ENCODE measurements at places on chromosomes 4 and X.

GRCh38 chrX:14506866-14507265, 22.5 kb upstream of the GLRA2 start:
- no peak for DNase-seq

DNA sequence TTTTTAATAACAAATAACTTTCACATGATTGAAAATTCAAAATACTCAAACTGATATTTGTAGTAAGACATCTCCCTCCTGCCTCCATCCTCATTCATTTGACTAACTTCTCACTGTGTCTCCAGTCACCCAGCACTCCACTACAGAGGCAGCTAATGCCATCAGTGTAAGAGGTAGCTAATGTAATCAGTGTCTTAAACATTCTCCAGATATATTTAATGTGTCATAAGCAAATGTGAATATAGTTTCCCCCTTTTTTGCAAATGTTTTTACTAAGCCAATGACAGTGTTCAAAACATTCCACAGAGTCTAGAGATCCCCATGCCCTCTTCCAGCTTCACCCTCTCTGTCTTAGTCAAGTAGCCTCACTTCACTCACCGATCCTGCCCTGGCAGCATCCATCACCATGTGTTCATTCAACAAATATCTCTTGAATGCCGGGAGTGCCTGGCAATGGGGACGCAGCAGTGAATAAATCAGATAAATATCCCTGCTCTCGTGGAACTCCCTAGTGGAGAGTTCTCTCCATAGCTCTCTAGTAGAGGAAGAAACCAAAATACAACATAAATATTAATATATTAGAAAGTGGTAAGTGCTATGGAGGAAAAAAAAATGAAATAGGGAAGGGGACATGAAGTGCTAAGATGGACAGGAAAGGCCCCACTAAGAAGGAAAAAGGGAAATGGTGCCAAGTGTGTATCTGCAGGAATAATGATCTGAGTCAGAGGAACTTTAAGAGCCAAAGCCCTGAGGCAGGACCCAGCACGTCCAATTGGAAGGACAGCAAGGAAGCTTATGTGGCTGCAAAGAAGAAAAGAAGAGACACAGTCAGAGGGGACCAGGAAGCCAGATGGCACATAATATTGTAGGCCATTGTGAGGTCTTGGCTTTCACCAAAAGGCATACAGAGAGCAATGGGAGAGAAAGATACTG, 18.7 kb downstream of the SCFD2 start:
- DNase-seq = no peak

GRCh38 chr4:18025288-18025687, 3.7 kb upstream of the LCORL start:
- no peak for DNase-seq

GRCh38 chr4:40916880-40917279, 167.1 kb downstream of the NSUN7 start:
- DNase-seq = peak; percentile 52

DNA sequence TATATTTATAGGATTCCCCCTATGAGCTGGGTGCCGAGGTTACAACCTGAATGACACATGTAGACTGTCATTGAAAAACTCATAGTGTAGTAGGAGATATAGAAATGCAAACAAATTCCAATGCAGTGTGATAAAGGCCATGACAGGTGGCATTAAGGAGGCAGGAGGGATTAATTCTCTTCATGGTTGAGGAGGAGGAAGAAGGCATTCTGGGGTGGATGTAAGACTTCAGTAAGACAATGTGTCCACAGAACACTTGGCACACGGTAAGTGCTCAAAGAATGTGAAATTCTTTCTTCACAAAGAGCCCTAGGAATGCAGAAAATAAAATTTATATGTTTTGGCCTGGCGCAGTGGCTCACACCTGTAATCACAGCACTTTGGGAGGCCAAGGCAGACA, 136.5 kb downstream of the RBM47 start:
- DNase-seq = no peak

- DNase-seq = no peak
Measured at GRCh38 chr4:123127875-123128274, 205.5 kb upstream of the NUDT6 start.

DNA sequence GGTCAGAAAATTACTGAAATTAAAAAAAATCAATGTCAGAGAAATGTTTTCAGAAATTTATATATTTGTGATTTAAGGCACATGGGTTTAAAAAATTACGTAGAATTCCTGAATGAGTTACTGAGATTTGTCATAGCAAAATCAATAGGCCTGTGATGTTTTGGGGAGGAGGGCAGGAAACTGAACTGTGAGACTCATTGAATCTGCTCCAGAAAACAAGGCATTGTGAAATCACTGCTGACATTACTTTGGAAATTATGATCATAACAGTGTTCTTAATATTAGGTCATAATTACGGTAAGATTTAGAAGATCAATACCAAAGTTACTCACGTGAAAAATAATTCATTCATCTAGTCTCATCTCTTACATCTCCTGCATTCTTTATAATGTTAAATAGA, 5.3 kb downstream of the FGF5 start:
- DNase-seq = no peak

DNA sequence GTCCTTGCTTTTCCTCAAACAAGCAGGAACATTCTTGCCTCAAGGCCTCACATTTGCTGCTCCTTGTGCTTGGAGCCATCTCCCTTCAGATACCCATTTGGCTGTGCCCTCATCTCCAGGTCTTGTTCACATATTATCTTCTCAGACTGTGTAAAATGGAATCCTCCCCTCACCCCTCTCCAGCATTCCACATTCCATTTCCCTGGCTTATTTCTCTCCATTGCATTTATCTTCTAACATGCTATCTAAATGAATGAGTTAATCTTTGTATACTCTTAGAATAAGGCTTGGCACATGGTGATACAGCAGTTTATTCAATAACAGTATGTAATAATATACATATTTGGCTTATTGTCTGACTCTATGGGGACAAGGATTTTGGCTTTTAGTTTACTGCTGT, 8.8 kb upstream of the GALNT7 start:
- no peak for DNase-seq

DNA sequence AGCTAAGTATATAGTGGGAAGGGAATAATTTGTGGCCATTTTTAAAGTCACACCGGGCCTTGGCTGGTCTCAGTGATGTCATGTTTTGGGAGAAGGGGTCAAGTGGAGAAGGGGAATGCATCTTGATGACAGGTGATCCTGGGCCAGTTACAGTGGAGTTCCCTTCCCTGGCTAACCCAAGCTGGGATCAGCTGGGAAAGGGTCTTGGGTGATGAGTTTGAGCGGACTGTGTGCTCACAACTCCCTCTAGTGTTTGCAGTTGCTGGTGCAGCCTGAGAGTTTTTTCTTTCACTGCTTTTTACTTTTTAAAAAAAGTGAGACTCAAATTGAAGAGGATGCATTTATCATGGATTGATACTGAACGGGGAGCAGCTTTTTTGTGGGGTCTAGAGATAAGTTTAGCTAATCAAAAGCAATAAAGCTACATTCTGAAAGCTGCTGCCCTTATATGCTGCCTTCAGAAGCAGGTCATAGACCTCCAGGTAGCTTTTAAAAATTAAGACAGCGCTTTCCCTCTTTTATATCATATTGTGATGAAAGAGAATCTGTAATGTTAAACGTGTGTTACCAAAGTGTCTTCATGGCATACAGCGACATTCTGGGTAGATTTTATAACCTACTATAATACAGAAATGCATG, 164.7 kb downstream of the DCLK2 start:
- DNase-seq = peak; percentile 3

- no peak for DNase-seq
Measured at GRCh38 chr4:154954117-154954516, 173.0 kb downstream of the RBM46 start.

DNA sequence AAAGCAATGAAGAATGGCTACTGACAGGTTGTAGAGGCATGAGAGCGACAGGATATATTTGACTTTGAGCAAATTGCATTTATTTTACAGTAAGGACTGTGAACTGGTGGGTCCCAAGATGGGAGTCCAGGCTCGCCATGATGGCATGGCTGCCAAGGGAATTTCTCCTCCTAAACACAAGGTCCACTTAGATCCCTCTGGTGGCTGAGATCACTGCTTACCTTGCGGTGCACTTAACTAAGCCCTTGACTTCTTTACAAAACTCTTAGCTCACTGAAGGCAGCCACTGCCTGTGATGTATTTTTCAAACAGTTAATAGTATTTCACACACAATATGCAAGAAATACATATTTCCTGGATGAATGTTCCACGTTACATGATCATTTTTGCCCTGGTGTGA, 50.3 kb upstream of the SORBS2 start:
- no peak for DNase-seq

GRCh38 chr4:179803857-179804256, 2361.6 kb upstream of the AGA start:
- DNase-seq = no peak

DNA sequence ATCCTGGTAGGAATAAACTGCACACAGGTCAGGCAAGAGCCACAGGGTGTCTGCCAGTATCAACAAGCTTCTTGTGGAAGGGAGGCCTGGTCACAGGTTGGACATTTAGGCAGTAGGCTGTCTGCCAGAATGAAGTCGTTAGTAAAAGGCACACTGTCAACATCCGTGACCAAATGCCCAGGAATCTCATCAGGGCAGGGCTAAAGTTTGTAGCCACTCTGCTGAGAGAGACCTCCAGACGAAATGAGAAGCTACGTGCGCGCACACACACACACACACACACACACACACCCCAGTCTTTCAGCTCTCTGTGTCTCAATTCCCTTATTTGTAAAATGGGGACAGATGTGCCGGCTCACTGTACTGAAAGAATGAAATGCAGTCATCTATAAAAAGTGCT, 408.7 kb upstream of the ZFP42 start:
- no peak for DNase-seq

DNA sequence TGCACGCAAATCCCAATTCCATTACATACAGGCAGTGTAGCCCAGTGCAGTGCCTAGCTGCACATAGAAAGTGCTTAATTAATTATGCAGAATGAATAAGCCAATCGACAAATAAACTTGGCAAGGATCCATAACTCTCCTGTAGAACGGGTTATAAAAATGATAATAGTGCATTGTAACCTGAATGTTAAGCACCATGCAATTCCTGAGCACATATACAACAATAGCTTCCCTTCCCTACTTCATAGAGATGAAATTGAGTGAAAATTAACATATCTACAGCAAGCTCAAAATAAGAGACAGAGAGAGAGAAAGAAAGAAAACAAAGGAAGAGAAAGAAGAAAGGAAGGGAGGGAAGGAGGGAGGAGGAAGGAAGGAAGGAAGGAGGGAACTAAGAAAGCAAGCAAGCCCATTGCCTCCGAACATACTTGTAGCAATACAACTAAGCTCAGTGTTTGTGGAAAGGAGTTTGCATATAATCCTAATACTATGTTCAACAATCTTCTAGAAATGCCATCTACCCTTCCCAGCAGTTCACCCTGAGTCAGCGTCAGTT, 1074.0 kb upstream of the LCORL start:
- no peak for DNase-seq

DNA sequence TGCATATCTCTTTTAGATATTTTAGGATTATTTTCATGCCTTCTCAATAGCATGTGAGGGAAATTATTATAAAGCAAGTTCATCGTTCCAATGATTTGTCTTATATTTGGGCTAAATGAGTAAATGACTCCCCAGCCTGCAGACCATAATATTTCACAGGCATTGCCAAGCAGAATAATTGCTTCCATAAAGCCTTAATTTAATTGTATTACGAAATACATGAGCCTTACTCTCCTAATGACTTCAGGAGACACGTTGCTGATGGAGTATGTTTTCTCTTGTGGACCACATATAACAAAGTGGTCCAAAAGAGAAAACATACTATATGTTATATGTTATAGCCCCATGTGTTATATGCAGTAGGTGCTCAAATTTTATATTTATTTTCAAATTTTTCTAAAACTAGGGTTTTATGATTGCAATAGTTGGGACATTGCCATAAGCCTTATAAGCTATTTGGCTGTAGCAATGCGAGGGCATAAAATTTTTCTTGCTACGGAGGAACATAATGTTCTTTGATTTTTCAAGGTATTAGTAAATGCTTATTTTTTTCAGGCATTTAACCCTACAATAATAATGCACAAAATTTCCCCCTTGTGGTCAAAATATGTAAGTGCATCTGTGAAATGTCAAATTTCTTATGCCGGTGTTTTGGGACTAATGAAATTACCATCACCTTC, 26.2 kb upstream of the TMPRSS11D start:
- no peak for DNase-seq

- DNase-seq = no peak
Measured at GRCh38 chr4:75126058-75126457, 193.1 kb downstream of the PARM1 start.

DNA sequence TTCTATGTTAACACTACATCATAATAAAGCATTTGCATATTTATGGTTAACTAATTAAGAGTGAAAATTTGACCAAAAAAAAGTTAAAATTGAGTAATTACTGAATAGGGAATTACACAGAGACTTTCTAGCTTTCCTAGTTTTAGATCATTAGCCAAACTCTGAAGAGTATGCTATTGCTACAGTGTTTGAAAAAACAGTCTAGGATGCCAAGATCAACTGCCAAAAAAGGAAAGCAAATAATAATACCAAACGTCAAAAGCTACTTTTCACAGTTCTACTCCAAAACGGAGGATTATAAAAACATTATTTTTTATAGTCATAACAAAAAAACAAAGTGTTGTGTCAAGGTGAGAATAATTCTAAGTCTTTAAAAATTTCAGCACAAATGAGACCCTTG, 359.8 kb upstream of the CTSO start:
- no peak for DNase-seq

GRCh38 chrX:11944501-11944900, 186.5 kb downstream of the MSL3 start:
- DNase-seq = no peak

- DNase-seq = no peak
Measured at GRCh38 chr4:94814237-94814636, 56.5 kb downstream of the BMPR1B start.

GRCh38 chr4:141686879-141687278, 50.5 kb downstream of the IL15 start:
- no peak for DNase-seq

- peak; percentile 65 for DNase-seq
Measured at GRCh38 chr4:153488006-153488891, 22.1 kb downstream of the TMEM131L start.

DNA sequence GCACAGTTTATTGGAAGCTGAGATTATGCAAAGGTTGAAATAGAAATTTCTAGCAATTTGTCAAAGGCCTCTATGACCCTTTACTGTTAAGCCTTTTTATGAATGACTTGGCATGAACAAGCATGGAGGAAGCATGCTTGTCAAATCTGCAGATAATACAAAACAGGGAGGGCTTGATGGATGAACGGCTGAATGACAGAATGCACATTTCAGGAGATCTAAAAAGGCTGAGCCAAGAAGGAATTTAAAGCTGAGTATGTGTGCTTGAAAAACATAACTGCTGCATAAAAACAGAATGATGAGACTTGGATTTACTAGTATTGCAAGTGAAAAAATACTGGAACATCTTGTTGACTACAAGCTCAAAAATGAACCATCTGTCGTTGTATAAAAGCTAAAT, 29.0 kb upstream of the UBE2K start:
- DNase-seq = no peak

- DNase-seq = peak; percentile 1
Measured at GRCh38 chr4:78058591-78059523, 1.7 kb downstream of the FRAS1 start.

DNA sequence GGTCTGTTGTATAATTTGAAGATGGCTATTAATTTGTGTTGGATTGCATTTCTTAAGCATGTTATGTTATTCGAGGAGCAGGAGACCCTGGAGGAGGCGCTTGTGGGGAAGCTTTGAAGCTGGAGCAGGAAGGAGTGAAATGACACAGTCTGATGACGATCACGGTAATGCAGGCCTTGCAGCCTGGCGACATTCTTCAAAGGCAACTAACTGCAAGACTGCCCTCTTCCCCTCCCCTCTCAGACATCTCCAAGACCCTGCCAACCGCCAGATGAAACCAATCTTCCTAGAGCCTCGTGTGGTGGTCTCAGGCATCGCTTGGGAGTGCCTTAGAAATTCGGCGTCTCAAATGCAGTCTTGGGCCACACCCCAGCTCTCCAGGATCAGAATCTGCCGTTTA, 16.1 kb downstream of the CLCN4 start:
- no peak for DNase-seq

All from activated T-cell treated with anti-CD3 and anti-CD28 coated beads for 48 hours (primary cell).